ENCODE measurements at places on chromosomes 6 and 20.

DNA sequence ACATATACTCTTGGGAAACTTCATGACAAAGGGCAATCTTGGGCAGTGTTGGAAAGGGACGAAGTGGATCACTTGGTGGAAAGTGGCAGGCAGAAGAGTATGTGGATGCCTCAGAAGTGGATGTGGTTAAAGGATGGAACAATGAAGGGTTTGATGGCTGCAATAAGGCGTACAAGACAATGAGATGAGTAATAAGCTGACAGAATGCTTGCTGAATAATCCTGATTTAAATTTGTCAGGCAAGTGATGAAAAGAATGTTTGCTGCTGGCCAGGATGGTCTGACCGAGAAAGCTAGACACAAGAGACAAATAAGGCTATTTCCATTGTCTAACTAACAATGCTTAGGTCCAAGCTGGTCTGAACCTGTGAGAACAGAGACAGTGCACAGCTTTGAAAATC is 61.6 kb upstream of the CEP85L start:
- DNase-seq = peak; percentile 68

- peak; percentile 36 for DNase-seq
Measured at GRCh38 chr6:52590152-52590891, 13.5 kb upstream of the TRAM2 start.

- DNase-seq = peak; percentile 36
Measured at GRCh38 chr6:17705428-17705777, 1.3 kb downstream of the NUP153 start.

GRCh38 chr6:2986722-2987221 is 12.9 kb upstream of the NQO2 start:
- DNase-seq = peak; percentile 85

- DNase-seq = no peak
Measured at GRCh38 chr6:161226009-161226964, 47.6 kb downstream of the AGPAT4 start.

DNA sequence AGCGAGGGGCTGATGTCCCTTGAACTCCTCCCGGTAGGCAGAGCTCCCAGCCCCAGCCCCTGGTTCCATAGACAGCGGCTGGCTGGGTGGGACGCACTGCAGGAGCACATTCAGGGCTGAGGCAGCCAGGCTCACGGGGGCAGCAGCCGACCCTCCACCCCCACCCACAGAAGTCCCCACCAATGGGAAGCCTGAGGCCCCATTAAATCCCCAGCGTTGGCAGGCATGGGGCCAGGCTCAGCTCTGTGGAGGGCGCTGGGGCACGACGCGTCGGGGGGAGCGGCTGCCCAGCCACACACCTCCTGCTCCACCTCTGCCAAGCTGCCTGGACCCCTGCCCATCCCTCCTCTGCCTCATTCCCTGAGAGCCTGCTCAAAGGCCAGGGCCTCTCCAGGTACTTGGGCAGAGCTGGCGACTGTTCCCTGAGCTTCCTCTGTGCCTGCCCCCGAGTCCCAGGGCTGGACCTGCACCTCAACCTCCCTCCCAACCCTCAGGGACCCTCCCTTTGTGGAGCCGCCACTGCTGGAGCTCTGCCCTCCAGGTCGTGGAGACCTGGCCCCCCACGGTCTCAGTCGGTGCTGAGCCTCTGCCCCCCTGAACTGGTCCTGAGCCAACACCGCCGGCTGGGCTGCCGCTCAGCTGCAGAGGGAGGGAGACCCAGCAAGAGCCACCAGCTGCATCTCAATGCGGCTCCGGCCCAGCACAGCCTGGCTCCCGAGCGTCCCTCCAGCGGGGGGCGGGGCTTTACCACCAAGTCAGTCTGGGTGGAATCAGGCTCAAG is 9.1 kb downstream of the CHRNA4 start:
- no peak for DNase-seq

DNA sequence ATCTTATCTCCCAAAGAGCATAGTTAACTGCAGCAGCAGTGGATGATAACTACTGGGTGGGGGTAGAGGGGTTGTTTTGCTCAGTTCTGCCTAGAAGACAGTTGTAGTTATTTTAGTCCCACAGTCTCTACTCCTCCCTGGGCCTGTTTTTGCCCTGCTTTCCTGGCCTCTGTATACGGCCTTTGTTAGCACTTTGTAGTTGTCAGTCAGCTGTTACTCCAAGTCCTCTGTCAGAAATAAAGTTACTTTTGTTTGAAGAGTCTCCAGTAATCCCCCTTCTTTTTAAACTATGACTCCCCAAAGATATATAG is 113.9 kb downstream of the SLC16A10 start:
- no peak for DNase-seq

- DNase-seq = no peak
Measured at GRCh38 chr6:35025232-35026188, 115.6 kb downstream of the TCP11 start.

- peak; percentile 4 for DNase-seq
Measured at GRCh38 chr6:130233330-130233729, 10.6 kb upstream of the SAMD3 start.

GRCh38 chr6:23396949-23397348 is 729.1 kb upstream of the NRSN1 start:
- no peak for DNase-seq

DNA sequence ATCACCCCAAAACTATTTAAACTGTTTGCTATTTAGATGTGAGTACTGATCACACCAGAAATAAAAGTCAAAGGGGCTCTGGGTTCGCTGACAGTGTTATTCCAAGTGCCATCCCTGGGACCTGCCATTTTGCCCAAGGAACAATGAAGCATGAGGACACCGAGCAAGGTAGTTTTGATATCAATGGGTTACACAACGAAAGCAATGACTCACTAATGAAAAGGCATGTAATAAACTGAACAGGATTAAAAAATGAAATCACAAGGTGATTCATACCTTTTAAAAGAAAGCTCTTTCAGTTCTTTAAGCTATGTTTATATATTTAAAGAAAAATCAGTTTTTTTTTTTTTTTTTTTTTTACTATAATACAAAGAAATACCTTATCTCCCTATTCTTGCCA is 102.0 kb downstream of the HS3ST5 start:
- DNase-seq = no peak

- DNase-seq = no peak
Measured at GRCh38 chr6:14046476-14047068, 71.0 kb upstream of the CD83 start.

DNA sequence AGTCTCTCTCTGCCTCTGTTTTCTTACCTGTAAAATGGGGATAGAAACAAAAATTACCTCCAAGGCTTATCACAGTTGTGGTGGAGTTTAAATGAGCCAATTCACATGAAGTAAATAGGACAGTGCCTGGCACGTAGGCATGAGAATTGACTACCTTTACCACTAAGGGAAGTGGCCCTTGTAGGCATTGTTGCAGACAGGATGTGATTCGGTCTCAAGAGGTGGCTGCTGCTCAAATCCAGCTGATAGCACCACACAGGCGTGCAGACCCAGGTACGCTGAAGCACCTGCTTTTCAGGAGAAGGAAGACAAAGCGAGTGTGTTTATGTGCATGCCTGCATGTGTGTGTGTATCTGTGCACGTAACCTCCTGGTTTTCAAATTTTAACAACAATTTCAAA is 108.6 kb downstream of the EYA2 start:
- DNase-seq = no peak

- DNase-seq = peak; percentile 76
Measured at GRCh38 chr6:112936504-112936903, 589.4 kb downstream of the RFPL4B start.

DNA sequence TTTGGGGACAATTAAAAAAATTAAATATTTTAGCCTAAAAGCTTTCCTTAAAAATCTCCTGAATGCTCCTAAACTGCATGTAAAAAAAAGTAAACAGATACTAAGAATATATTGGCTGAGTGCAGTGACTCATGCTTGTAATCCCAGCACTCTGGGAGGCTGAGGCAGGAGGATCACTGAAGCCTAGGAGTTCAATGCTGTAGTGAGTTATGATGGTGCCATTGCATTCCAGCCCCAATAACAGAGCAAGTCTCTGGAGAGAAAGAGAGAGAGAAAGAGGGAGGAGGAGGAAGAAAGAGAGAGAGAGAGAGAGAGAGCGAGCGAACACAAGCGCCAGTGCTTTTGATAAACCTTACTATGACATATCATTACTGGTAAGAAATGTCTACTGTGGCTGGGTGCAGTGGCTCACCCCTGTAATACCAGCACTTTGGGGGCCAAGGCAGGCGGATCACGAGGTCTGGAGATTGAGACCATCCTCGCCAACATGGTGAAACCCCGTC is 58.8 kb downstream of the FKBP5 start:
- no peak for DNase-seq

GRCh38 chr6:79600812-79601609 is 30.1 kb upstream of the SH3BGRL2 start:
- peak; percentile 33 for DNase-seq

- no peak for DNase-seq
Measured at GRCh38 chr6:142679907-142680700, 264.9 kb downstream of the HIVEP2 start.

DNA sequence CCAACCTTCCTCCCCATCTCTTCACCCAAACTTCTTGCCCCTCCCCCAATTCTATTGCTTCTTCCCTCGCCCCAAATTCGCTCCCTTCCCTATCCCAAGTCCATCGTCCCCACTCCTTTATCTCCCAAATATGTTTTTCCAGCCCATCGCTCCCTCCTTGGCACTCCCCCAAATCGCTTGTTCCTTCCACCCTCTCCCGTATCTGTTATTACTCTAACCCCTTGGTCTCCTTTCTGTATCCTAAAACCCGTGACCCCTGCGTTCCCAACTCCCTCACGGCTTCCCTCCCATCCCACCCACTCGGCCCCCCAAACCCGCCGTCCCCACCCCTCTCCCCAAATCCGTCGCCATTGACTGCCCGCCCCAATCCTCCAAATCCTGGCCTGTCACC is 584 bp downstream of the MTCH1 start:
- DNase-seq = no peak

- DNase-seq = no peak
Measured at GRCh38 chr6:19719691-19720128, 117.5 kb upstream of the ID4 start.

GRCh38 chr6:4208158-4208557 is 72.8 kb upstream of the ECI2 start:
- no peak for DNase-seq

DNA sequence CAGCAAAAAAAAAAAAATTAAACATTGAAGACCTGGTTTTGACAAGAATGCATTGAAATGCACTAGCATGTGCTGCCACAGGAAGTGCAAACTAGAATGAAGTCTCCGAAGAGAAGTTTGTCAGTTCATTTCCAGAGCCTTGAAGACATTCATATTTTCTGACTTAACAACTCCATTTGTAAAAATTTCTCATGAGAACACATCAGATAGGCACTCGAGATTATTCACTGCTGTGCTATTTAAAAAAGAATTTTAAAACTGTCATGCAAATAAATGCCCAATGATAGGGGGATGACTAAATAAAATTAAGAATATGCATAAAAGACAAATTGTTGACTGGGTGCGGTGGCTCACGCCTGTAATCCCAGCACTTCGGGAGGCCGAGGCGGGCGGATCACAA is 394.6 kb upstream of the JARID2 start:
- no peak for DNase-seq

- DNase-seq = no peak
Measured at GRCh38 chr6:51429017-51429712, 610.5 kb downstream of the TFAP2B start.

All from skeletal muscle cell (primary cell).